ENCODE measurements at places on chromosomes 3 and 15.

DNA sequence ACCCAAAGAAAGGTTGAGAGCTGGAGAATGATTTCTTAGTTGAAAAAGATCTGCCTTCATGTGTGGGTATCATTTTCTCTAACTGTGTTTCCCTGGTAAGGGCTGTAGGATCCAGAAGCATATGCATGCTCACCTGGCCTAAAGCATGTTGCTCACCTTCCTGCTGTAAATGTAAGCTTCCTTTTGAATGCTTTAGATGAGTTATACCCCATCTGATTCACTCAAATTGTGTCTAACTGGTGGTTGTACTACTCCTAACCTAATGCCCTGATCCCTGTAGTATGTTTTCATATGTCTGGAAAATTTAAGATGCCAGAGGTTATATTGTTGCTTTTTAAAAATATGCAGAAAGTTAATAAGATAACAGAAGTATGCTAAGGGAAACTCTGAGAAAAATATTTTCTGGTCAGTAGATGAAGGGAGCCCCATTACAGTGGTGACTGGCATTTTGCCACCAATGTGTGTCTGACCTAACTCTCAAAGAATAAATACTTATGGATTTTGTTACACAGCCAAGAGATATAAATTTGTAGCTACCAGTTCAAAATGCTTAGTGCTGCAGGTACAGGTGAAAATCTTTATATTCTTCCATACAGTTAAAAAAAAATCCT is 7.7 kb downstream of the FILIP1L start:
- DNase-seq = no peak

- DNase-seq = no peak
These were observed 11.0 kb downstream of the TSPAN3 start for GRCh38 chr15:77059786-77060361.

- DNase-seq = no peak
These were observed 108.9 kb upstream of the ETV5 start for GRCh38 chr3:186217820-186218164.

GRCh38 chr15:60477916-60478565 is 901 bp downstream of the ICE2 start:
- DNase-seq = no peak

DNA sequence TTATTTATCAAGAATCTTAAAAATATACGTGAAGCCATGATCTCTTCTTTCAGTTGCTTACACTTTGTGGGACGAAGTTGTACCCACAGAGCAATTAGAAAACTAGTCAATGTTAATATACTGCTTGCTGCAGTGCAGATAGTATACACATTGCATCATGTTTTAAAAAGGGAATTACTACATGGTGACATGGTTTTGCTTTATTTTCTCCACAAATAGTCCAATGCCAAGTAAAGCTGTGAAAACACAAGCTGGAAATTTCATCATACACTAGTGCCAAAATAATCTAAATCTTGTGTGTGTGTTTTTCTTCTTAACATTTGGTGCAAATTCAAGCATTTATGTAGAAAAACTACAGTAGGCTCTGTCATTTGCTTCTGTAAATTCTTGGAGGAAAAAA is 233.0 kb downstream of the EPHA3 start:
- no peak for DNase-seq
